ENCODE measurements at places on chromosomes 1 and 21.

DNA sequence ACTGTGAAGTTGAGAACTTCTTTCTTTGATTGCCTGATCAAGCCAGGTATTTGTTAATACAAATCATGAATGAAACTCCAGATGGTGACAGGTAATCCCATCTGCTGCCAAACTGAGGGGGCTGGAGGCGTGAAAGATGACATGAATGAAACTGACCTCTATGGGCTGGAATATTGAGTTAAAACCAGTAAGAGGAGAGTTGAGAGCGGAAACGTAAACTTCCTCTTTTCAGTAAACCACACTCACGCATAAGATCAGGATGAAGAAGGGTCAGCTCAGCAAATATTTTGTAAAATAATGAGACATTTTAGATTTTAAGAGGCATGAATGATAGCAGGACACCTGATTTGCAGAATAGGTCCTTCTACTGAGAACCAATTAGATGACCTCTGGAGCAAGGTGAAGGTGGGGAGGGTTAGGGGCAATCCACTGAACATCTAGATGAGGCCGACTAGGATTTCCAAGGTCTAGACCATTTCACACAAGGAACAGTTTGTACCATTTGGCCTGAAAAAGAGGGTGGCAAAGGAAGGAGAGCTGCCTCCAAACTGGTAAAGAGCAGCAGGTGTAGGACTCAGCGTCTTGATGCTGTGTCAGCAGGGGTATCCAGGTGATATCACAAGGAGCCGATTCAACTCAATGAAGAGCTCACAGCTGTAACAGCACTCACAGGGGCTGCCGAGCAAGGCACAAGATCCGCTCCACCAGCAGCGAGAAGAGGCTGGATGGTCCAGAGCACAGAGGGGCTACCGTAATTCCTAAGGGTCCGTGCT is 132.6 kb downstream of the NTPCR start:
- no peak for DNase-seq

DNA sequence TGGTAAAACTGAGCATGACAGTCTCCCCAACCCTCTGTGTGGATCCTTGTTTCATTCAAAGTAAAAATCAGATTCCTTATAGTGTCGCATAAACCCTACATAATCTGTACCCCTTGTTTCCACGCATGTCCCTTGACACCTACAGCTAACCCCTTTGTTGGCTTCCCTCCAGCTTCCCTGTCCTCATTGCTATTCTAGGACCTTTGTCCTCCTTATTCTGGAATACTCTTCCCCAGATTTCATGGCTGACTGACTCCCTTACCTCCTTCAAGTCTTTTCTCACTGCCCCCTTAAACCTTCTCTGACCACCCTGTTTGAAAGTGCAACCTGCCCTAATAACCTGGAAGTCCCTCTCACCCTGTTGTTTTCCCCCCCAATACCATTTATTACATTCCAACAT is 4.0 kb downstream of the RNF11 start:
- no peak for DNase-seq

GRCh38 chr1:54547601-54548388 is at the start of gene ACOT11:
ACOT11 (plus strand) TSS chr1:54548228; CDS start chr1:54548310, 82 bp downstream.
- DNase-seq, result peak; percentile 84

DNA sequence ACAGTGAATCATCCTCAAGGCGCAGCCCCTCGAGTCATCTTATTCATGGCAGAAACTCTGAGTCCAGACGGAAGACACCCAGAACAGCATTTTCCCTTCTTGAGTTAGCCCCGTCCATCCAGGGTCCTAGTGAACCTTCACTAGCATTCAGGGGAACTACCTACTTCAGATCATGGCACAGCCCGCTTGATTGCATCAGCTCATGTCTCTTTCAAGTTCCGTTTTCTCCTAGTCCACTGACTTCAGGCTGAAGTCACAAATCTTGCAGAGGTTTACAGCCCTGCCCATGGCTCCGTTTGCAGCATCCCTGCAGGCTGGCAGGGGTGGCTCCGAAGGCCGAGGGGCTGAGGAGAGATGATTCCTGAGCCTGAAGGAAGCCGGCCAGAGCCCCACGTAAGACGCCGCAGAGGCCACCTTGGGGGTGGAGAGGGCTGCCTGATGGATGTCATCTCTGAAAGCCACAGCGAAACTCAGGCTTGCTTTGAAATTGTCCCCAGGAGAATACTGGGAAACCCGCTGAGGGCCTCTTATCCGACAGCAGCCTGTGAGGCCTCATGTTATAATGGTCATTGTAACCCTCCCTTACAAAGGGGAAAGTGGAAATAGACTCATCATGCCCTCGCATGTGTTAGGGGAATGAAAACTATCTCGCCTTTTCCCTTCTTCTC is 310.2 kb upstream of the AJAP1 start:
- no peak for DNase-seq

DNA sequence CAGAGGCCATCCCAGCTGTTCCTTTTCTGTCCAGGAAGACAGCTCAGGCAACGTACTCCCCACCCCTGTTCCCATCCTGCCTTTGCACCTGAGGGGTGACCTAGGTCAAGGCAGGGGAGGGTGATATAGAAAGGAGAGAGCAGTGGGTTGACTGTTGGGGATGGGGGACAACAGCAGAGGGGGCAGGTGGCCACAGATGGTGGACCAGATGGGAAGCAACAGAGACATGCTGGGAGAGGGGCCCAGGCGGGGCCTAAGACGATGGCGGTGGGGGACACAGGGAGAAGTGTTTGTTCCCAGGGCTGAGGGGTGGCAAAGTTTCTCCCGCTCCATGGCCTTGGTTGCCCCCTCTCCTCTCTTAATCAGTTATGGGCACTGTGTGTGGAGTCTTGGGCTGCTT is 6.3 kb downstream of the CELSR2 start:
- DNase-seq, result no peak
